ENCODE measurements at places on chromosomes 13 and 19.

GRCh38 chr13:107117327-107118012 is 549.5 kb upstream of the ARGLU1 start:
- DNase-seq, result no peak

GRCh38 chr13:48403913-48404312 is 9.0 kb downstream of the LPAR6 start:
- DNase-seq, result no peak

DNA sequence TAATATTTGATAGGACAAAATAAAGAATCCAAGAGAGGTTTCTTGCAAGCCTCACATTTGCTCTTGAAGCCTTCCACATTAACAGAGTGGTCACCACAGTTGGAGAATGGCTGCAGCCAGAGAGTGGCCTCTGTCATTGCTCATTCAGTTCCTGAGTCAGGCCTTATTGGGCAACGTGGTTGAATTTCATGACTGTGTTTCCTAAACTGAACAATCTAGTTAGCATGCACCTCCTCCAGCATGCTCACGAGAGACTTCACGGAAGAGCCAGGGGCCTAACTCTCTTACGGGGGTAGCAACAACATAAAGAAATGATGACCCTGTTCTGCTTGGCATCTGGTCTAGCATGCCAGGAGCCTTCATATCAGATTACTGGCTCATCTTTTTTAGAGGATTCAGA is 9.6 kb upstream of the UBL3 start:
- peak; percentile 26 for DNase-seq

- no peak for DNase-seq
These were observed 2.0 kb downstream of the USPL1 start for GRCh38 chr13:30619731-30620130.

GRCh38 chr19:4365341-4365740 is 22.0 kb downstream of the MPND start:
- DNase-seq, result no peak

GRCh38 chr13:21219036-21219381 is 42.6 kb downstream of the MRPL57 start:
- DNase-seq, result no peak

DNA sequence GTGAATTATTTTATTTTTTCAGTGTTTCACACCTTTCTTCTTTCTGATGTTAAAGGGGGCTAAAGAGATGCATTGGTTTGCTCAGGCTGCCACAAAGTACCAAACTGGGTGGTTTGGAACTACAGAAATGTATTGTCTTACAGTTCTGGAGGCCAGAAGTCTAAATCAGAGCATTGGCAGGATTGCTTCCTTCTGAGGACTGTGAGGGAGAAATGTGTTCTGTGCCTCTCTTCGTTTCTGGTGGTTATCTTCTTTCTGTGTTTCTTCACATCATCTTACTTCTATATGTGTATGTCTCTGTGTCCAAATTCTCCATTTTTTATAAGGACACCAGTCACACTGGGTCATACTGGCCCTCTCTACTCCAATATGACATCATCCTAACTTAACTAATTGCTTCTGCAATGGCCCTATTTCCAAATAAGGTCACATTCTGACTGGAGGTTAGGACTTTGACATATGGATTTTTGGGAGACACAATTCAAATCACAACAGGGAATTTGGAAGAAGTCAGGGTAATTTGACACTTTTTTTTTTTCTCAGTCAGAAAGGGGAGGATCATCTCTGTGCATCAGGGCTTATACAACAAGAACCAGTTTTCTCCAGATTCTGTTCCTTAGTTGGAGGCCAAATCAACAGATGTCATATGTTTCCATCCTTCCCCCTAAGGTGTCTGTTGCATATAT is 188.2 kb downstream of the KCNRG start:
- no peak for DNase-seq

DNA sequence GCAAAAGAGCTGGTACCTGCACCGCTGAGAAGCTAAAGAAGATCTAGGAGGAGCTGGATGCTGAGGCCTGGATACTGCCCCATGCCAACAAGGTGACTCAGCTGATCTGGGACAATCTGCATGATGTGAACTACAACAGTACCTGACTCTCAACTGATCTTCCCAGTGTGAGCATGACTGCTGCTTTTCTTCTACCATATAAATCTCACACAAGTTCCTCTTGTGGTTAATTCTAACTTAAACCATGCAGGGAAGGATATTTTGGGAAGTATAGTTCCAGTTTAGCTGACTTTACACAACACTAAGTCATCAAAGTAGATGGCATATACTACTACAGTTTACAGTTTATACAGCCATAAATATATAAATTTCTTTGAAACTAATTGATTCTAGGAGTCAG is 91.9 kb downstream of the SLAIN1 start:
- DNase-seq, result no peak

GRCh38 chr19:12782424-12783290 is 7.3 kb upstream of the HOOK2 start:
- DNase-seq, result peak; percentile 58

DNA sequence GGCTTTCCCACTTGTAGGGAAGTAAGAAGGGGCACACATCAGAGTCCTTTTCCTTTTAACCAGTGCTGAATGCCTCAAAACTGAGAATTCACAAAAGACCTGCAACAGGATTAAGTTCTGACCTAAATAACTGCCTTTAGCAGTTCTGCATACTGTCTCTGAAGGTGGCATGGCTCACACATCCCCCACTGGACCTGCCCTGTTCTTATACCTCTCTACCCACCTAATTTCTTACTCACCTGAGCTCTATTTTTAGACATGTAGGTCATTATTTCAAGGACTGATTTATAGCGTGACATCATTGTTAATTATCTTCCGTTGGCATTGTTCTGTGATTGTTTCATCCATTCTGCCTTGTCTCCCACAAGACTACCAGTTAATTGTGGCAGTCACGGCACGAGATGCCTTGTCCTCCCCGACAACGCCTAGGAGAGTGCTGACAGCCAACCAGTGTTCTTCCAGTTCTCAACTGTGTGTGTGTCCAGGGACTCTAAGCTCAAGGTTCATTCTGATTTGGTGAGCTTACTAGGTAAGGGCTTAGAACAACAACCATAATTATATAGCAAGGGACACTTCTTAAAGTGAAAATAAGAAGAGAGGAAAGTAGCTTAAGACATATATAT is 27.1 kb upstream of the UBL3 start:
- DNase-seq, result no peak
